ENCODE measurements at places on chromosomes 13 and 19.

GRCh38 chr13:71618159-71618558 lies 248.8 kb downstream of the DACH1 start:
- DNase-seq, result no peak

GRCh38 chr13:25966086-25966485 lies 85.7 kb downstream of the SHISA2 start:
- no peak for DNase-seq

DNA sequence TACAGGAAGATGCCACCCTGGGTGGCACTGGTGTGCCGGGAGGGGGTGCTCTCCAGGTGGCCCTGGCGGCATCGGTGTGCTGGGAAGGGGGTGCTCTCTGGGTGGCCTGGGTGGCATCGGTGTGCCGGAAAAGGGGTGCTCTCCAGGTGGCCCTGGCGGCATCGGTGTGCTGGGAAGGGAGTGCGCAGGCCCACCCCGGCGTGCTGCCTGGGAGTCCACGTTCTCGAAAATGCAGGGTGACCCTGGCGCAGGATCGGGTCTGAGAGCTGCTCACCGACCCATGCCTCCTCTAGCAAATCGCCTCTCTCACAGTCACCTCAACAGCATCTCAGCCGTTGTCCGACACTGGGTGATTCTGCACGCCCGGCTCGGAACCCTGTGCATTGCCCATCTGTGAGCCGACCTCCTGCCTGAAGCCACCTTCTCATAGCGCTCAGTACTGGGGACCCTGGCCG lies 36.4 kb downstream of the RASA3 start:
- no peak for DNase-seq

DNA sequence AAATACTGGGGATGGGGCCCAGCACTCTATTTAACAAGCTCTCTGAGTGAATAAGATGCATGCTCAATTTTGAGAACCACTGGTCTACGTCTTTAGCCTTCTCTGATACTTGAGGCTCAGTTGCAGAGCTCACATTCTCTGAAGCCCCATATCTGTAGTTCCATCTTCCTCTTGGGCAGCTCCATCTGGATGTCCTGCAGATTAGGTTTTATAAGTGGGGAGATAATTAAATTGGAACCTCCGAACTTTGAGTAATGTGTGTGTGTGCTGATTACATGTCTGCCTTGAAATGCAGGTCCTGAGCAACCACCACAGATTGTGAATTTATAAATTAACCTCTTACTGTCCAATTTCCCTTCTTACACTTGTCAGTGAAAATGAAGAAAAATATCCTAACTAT lies 7.2 kb upstream of the RASL11A start:
- DNase-seq, result no peak

DNA sequence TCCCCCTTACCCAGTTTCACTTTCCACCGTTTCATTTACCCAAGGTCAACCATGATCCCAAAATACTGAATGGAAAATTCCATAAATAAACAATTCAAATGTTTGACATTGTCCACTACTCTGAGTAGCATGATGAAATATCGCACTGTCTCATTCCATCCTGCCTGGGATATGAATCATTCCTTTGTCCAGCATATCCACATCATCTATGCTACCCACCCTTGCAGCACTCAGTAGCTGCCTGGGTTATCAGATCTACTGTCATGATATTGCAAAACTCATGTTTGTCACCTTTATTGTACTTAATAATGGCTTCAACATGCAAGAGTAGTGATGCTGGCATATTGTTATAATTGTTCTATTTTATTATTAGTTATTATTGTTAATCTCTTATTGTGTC lies 263.9 kb upstream of the NBEA start:
- DNase-seq, result no peak

DNA sequence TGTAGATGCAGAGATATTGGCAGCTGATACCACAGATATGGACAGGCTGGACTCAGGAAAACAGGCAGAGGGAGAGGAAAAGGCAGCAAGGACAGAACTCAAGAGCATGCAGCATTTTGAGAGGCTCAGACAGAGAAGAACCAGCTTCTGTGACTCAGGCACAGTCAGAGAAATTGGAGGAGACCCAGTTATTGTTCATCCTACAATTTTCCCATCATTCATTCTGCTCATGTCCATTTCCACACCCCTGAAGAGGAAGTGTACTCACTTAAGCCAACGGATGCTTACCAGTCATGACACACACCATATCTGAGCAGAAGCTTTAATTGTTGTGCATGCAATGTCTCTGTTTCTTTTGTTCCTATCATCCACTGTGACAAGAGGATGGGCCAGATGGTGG lies 359.8 kb upstream of the HTR2A start:
- no peak for DNase-seq

DNA sequence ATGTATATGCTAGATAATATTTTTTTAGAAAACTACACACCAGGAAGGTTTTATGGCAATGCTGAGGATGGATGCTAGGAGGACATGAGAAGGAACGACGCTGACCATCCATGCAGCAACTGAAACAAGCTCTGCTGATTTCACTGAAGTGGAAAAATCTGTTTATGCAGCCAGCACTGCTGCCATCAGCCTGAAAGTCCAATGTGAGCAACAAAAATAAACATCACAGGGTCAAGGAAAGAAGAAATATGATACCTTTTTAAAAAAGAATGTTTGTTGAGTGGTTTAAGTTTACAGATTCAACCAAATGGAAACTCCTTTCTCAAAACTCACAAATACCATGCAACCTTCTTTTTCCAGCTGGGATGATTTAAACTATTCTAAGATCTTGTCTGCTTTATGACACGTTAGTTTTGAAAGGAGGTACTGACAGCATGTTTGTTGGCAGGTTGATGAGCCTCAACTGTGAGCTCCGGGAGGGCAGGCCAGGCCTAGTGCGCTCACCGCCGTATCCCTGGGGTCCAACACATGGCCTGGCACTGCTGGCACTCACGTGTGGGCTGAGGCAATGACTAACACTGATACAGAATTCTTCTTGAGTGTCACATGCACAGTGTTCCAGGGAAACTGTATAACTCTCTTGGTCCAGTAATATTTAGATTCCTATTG lies 46.8 kb downstream of the LATS2 start:
- DNase-seq, result no peak

DNA sequence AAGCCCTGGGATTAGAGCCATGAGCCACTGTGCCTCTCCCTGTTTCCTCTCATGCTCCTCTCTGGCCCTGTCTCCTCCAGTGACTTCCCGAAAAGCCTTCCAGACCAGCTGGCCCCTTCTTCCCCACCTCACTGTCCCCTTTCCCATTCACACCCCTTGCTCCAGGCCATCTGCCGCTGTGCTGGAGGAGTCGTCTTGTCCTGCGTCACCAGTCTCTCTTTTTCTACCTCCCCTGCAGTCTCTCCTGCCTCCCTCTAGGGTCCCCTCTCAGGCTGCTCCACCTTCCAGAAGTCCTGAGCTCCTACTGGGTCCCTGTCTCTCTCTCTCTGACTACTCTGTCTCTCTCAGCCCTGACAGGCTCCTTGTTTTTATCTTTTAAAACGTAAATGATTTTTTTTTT lies 5.3 kb upstream of the FFAR1 start:
- DNase-seq, result no peak

DNA sequence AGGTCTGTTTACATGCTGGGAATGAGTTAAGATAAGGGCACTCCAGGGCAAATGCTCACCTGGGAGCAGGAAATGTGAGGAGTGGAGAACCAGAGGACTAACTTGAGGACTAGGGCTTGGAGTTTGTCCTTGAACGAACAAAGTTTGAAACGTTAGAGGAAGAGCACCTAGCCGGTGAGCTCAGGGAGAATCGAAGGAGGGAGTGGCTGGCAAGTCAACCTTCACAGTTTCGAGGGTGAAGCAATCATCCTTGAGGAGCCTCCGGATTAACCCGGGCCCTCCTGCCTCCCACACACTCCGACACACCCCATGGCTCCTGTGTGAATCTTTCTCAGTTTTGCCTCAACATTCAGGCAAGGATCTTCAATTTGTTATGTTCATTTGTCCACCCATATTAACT lies 58.6 kb downstream of the LMO7 start:
- DNase-seq, result no peak

GRCh38 chr19:14375055-14375581 lies 6.1 kb upstream of the ADGRE5 start:
- DNase-seq, result no peak

- DNase-seq, result no peak
Observed at GRCh38 chr19:7515110-7515644, 726 bp upstream of the ZNF358 start.

GRCh38 chr13:89831157-89831556 lies 1516.3 kb upstream of the MIR17HG start:
- DNase-seq, result no peak

DNA sequence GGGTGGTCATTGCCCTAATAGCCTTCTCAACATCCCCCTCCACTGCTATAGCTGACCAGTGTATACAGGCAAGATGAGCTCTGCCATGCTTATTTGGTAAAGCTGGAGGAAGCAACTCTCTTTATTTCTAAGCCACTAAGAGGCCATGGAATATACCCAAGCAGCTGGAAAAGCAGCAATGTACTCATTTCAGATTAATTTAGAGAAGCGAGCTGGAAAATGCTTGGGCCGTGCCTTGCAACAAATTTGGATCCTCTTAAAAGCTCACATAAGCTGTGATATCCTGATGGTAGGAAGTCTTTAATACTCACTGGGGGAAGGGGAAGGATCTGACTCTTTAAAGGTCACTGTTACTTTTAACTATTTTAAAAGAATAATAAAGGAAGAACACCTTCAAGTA lies 77.8 kb downstream of the TEX26 start:
- DNase-seq, result no peak

DNA sequence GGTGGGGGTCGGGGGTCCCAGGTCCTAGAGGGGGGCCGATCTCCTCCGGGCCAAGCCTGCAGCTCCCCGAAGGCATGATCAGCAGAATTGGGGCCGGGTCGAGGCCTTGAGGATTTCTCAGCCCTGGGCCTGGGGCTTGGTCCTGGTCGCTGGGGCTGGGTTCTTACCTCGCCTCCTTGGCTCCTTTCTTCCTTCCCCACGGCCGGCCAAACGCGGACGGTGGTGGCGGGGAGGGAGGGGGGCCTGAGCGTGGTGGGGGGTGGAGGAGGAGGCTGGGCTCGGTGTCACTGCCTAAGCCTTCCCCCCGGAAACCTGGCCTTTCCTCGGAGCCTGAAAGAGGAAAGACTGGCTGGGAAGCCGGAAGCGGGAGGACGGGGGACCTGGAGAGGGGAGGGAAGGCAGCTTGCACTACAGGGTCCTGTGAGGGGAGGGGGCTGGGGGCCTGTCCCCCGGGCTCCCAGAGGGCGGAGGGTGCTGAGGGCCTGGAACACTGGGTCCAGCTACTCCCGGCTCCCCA lies at the start of gene ZNF579:
ZNF579 (minus strand) TSS at position 221 of the 517 bp plus-strand sequence. CDS start 1,209 bp downstream, outside the sequence.
- DNase-seq, result peak; percentile 44

DNA sequence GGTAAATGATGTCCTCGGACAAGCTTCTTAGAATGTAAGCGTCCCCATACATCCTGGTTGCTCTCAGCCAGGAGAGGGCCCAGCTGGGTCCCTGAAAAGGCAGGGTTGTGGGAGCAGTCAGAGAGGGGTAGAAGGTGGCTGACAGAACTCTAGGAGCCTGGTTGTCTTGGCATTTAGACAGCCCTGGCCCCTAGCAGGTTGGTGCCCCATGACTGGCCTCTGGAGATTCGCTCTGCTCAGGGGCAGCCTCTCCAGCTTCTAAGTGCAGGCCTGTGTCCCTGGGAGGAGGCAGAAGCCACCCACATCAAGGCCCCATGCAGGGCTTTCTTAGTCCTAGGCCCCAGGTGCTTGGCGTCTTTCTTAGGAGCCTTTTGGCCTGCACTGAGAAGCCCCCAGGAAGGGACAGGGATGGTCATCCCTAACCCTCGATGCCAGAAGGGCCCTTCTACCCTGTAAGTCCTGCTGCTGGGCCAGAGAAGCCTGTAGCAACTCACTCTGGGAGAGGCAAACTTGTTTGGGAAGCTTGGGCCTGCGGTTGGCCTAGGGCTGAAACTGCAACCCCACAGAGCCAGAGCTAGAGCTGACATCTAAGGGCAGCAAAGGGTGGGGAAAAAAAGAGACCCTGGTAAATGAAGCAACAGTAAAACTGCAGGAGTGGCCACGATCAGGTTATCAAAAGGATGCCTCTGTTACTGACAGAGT lies 2.8 kb upstream of the CDX2 start:
- no peak for DNase-seq

GRCh38 chr13:23626700-23627099 lies 56.5 kb downstream of the TNFRSF19 start:
- no peak for DNase-seq

DNA sequence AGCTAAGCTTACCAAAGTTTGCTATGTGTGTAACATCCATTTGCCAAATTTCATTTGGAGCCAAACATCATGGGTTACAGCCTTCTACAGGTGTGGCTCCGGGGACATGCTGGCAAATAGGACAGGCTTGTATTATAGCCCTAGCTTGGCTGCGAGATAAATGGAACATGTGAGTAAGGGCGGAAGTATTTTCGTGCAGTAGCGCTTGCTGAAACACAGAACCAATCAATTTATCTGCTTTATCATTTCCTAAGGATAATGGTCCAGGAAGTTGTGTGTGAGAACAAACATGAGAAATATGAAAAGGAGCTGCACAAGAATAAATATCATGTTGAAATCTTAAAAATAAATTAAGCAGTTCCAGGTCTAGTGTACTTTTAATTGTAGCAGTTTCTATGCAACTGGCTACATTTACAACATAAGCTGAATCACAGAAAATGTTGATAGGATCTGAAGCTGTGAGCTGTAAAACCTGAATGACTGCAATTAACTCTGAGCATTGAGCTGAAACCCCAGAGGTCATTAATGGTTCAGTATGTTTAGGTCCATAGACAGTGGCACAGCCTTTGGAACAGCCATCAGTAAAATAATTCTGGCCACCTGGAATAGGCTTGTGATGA lies 22.2 kb upstream of the ZNF100 start:
- DNase-seq, result no peak

GRCh38 chr19:53868892-53869804 lies 1.5 kb downstream of the MYADM start:
- peak; percentile 76 for DNase-seq

DNA sequence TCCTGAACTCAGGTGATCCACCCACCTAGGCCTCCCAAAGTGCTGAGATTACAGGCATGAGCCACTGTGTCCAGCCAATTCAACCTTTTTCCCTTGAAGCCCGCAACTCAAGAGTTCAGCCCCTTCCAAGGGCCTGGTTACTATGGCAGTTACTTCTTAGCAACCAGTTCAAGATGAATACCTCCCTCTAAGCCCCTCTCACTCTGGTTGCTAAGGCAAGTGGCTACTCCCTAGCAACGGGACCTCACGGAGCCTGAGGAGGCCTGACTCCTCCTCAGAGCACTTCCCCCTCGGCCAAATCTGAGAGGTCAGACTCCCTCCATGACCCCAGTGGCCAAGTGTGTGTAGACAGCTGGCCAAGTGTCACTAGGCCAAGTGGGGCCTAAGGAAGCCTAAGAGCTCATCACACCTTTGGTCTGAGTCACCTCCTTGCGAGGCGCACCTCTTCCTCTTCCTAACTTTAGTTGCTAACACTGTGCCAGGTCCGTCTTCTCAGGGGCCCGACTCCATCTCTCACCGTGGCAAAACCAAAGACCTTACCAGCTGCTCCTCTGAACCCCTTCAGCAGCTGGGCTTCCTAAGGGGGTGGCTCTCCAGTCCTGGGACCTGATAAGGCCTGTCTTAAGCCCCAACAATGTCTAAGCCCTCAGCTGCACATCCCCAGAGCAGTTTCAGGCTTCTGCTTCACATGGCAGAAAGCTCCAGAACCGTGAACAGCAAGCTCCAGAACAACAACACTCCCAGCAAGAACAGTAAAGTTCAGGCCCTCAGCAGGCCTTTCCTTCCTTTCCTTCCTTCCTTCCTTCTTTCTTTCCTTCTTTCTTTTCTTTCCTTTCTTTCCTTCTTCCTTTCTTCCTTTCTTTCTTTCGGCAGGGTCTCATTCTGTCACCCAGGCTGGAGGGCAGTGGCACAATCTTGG lies 9.6 kb downstream of the CD37 start:
- no peak for DNase-seq

Measured in stimulated activated CD8-positive, alpha-beta memory T cell treated with anti-CD3 and anti-CD28 coated beads, Interleukin-4, amount 100 ng/mL, for 1 hour (primary cell).